Urinary bladder (tissue), 4 donors: ENCODE measurements at places on chromosomes 5 and 9. TPM values are rescaled to one million over a fixed set of nuclear protein-coding genes. Genes with fewer than 3 reads are reported as not detected.

- DNase-seq, result no peak
These were observed 32.3 kb upstream of the ZNF462 start for GRCh38 chr9:106830527-106831150.

DNA sequence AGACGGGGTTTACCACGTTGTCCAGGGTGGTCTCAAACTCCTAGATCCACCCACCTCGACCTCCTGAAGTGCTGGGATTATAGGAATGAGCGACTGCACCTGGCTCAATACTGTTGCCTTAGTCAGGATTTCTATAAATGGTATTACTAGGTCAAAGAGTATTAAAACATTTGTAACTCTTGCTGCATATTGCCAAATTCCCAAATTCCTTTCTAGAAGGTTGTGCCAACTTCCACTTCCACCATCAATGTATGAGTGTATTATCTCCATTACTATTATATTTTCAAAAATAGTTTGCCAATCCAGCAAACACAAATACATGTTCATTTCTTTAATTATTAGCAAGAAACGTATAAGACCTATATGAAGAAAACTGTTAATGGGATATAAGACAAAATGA, 10.6 kb downstream of the PTGR1 start:
- no peak for DNase-seq

- DNase-seq, result no peak
These were observed 278.0 kb upstream of the KLF9 start for GRCh38 chr9:70692431-70692830.

DNA sequence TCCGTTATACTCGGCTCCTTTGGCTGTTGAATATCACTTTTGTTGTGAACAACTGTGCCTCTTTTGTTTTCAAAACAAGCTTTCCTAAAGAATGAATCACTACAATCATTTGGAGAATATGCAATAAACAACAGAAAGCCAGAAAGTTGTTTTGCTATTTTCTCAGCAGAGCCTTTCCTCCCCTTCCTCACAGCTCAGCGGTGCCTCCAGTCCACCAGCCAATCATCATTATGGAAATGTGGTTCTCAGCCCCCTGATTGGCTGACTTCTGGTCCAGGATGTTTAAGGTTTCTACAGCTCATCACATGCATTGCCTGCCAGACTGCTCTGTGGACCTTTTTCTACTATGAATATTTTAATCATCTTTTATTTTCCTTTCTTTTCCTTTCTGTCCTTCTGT, 9.1 kb upstream of the ZNF608 start:
- no peak for DNase-seq

The ADRB2 gene
- 1.6 TPM for polyA plus RNA-seq

The SNCB gene
- 0.08 TPM for polyA plus RNA-seq
